ENCODE measurements at places on chromosomes 7 and 10.

DNA sequence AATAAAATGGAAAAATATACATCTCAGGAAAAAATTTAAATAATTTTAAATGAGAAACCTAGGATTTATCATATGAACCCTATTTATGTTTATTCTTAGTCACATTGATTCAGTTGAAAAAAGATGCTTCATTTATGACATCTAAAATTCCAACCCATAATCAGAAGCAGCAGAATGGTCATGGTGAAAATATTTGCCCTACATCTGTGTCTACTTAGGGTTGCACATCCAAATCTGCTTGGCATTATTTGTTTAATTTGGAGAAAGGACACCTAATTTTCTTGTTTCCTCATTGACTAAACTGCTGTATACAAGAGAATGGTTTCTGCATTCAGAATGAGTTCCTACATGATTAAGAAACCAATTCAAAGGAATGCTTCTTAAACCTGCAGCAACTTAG is 72.9 kb upstream of the SKAP2 start:
- no peaks in the 10 kb centered on the region for H3K36me3 ChIP-seq
- no peak for DNase-seq
- no peaks in the 10 kb centered on the region for H3K4me1 ChIP-seq
- no peak overlapping the region for H3K27ac ChIP-seq

DNA sequence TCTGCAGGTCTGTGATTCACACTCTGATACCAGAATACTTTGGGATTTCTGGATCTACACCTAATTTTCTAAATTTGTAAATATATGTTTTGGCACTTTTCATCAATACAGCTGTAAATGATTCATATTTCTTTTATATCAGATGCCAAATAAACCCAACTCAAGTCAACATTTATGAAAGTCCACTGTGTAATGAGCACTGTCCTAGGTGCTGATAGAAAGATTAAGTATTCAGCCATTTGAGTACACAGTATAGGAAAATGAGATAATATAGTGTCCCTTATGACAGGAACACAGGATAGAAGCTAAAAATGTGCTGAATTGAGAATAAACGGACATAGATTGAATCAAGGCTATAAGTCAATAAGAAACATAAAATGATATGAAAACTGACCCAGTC is 6.4 kb downstream of the ANXA7 start:
- H3K4me3 ChIP-seq: no peak overlapping the region
- H3K27me3 ChIP-seq: no peaks in the 10 kb centered on the region
- H3K4me1 ChIP-seq: no peaks in the 10 kb centered on the region
- no peaks in the 10 kb centered on the region for H3K36me3 ChIP-seq
- no peak for DNase-seq

DNA sequence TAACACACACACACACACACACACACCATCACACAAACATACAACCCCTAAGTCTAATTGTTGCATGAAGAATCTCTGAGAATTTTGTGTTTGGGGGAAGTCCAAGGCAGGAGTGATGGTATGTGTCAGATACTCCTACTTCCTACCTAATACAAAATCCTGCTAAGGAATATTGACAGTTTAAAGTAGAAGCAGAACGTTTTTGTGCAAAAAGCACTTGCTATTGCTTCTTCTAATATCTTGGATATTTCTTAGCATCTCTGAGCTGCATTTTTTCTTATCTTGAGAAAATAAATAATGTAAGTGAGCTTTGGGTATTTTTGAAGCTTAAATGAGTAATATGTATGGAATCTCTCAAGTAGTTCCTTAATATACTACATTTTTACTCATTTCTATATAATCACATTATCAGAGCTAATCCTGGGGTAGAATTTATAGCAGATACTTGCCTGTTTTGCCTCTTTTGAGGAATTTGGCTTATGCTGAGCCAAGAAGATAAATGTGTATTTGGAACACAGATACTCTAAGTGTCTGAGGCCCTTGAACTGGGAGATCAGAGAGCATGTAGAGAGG is 212.3 kb downstream of the DKK1 start:
- H3K27ac ChIP-seq: no peak overlapping the region
- H3K36me3 ChIP-seq: no peaks in the 10 kb centered on the region
- DNase-seq: no peak
- H3K4me1 ChIP-seq: no peaks in the 10 kb centered on the region
- H3K27me3 ChIP-seq: no peaks in the 10 kb centered on the region

DNA sequence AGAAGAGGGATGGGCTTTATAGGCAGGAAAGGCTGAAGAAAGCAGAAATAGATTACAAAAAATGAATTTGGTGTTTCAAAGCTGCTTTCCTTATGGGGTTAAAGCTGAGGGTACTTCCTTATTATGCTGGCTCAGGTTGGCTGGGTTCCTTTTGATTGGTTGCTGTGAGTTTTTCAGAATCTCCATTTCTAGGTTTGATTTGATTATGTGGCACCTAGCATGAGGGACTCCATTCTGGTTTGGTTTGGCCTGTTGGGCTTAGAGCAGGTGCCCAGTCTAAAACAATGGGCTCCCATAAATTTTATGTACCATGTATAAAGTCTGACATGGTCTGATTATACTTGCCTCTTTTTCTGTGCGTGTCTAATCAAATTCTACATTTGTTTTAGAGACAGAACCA is 362.7 kb downstream of the CXCL12 start:
- no peak overlapping the region for H3K4me3 ChIP-seq
- no peaks in the 10 kb centered on the region for H3K27me3 ChIP-seq
- H3K27ac ChIP-seq: no peak overlapping the region
- no peak for DNase-seq

DNA sequence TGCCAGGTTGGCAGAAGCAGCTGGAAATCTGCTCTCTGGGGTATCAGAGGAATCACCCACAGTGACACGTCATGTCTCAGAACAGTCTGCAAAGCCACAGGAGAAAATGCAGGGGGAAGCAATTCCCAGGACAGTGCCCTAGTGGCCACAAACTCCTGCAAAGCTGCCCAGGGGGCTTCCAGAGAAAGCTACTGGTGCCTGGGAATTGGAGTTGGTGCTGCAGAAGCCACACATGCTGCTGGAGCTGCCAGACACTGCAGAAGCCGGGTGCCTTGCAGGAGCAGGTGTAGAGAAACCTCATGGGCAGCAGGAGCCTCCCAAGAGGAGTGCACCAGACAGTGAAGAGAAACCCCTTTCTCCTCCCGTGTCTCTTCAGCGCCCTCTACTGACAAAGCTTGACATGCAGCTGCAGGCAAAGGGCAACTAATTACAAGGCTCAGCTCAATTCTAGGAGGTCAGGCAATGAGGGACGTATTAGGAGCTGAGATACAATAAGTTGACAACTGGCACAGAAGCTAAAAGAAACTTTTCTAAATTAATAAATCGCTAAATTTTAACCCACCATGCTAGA is 30.2 kb upstream of the NUB1 start:
- H3K36me3 ChIP-seq: no peaks in the 10 kb centered on the region
- H3K4me1 ChIP-seq: no peaks in the 10 kb centered on the region
- no peak for DNase-seq
- no peak overlapping the region for H3K4me3 ChIP-seq
- no peaks in the 10 kb centered on the region for H3K27me3 ChIP-seq
- no peak overlapping the region for H3K27ac ChIP-seq

GRCh38 chr7:44958645-44959344 is 20.0 kb downstream of the MYO1G start:
- H3K27me3 ChIP-seq: no peaks in the 10 kb centered on the region
- no peaks in the 10 kb centered on the region for H3K4me1 ChIP-seq
- no peak overlapping the region for H3K4me3 ChIP-seq
- H3K27ac ChIP-seq: no peak overlapping the region
- DNase-seq: no peak

DNA sequence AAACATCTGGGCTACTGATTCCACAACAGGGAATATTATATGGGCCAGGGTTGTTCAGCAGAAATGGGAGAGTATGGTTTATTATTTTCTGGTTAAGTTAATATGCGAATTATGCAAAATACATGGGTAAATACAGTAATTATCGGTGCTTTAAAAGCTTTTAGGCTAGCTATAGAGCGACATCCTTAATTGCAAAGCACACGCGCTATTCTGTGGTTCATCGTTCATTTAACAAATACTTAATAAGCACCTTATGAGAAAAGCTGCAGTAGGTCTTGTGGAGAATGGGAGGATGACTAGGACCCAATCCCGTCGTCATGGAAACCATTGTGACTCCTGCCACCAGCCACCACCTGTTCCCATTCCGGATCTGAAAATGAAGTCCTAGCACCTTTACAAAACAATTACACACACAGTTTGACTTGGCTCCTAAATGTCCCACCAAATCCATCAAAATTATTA is 623 bp upstream of the CEP41 start:
- H3K4me1 ChIP-seq: peaks cover 9% of the 10 kb centered on the region
- peak overlapping the region; percentile 63 for H3K4me3 ChIP-seq
- no peak overlapping the region for H3K27ac ChIP-seq
- DNase-seq: peak; percentile 91

- no peaks in the 10 kb centered on the region for H3K36me3 ChIP-seq
- H3K27me3 ChIP-seq: no peaks in the 10 kb centered on the region
- DNase-seq: no peak
- no peaks in the 10 kb centered on the region for H3K4me1 ChIP-seq
Observed at GRCh38 chr10:6269953-6270867, 67.5 kb downstream of the PFKFB3 start.

- no peak overlapping the region for H3K4me3 ChIP-seq
- no peaks in the 10 kb centered on the region for H3K36me3 ChIP-seq
- H3K4me1 ChIP-seq: peaks cover 10% of the 10 kb centered on the region
- no peak for DNase-seq
- H3K27me3 ChIP-seq: no peaks in the 10 kb centered on the region
Observed at GRCh38 chr7:98278936-98279335, 2.5 kb upstream of the BRI3 start.

DNA sequence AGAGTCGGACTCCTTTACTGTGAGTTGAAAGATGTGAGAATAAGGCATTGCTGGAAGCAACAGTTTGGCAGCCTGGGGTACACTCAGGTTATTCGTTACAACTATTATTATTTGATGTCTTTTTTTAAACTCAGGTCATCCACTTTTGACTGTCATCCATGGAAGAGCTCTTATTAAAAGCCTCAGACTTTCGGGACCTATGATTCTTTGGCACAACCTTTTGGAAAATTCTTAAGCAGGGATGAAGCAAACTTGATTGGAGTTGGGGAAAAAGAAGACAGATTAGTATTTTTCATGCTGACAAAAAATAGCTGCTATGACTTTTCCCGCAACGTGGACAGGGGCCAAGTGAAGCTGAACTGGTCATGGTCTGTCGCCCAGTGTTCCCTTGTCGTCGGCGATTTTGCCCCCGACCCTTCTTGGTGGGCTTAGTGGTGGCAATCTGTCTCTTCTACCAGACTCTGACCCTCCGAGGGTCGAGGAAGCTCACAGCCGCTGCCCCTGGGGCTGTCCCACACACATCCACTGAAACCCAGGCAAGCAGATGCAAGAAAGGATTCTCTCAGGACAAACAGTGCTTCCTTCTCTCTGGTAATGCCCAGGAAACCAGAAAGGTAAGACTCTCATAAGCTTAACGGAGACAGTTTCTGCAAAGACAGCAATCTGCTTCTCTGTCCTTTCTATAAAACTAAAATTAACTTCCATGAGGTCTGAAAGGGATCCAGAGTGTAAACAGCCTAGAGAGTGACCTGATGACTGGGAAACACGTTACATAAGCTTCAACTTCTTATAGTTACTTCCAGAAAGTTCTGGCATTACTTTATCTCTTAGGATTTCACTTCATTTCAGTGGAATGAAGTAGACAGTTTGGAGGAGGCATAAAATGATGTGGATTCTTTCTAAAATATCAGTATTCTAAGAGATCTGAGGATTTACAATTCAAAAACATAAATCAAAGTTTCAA is 1.0 kb downstream of the CPED1 start:
- H3K27me3 ChIP-seq: no peaks in the 10 kb centered on the region
- no peaks in the 10 kb centered on the region for H3K4me1 ChIP-seq
- H3K36me3 ChIP-seq: no peaks in the 10 kb centered on the region

DNA sequence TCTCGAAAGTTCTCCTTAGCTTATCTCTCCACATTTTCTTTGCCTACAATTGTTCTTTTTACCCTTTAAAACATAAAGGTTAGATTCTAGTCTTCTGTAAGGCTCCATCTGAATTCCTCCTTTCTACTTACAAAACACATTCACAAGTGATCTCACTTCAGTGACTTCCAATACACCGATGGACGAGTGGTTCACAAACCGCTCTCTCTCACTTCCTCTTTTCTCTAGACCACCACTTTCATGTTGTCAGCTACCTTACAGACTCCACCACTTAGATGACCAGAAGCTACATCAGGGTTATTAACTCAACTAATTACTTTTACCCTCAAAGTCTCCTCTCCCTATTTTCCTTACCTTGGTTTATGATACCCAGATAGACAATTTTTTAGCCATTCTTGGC is 11.8 kb downstream of the MET start:
- DNase-seq: no peak
- H3K27me3 ChIP-seq: no peaks in the 10 kb centered on the region
- no peak overlapping the region for H3K4me3 ChIP-seq

DNA sequence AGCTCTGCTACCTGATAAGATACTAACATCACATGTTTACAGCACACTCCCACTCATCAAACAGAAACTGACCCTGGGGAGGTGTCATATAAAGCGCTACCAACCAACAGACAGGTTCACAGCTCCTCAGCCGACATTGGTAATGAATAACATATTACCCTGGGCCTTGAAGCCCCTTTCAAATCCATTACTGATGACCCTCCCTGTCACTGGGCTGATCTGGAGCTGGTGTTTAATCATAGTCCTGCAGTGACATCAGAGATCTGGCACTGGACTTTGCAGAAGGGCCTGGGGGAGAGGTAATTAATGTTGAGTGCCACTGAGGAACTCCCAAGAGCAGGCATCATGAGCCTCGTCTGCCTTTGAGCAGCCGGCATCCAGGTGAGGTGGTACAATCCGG is 306.5 kb upstream of the NFE2L3 start:
- H3K36me3 ChIP-seq: no peaks in the 10 kb centered on the region
- H3K27me3 ChIP-seq: no peaks in the 10 kb centered on the region
- no peak overlapping the region for H3K27ac ChIP-seq
- H3K4me3 ChIP-seq: no peak overlapping the region
- H3K4me1 ChIP-seq: peaks cover 2% of the 10 kb centered on the region

All from kidney (tissue), 22 donors.